ENCODE measurements at places on chromosomes 12 and 14.

- peak; percentile 77 for DNase-seq
Measured at GRCh38 chr12:91947459-91947858, 198.2 kb downstream of the BTG1 start.

GRCh38 chr12:47812797-47813510 is 6.7 kb downstream of the HDAC7 start:
- peak; percentile 85 for DNase-seq

DNA sequence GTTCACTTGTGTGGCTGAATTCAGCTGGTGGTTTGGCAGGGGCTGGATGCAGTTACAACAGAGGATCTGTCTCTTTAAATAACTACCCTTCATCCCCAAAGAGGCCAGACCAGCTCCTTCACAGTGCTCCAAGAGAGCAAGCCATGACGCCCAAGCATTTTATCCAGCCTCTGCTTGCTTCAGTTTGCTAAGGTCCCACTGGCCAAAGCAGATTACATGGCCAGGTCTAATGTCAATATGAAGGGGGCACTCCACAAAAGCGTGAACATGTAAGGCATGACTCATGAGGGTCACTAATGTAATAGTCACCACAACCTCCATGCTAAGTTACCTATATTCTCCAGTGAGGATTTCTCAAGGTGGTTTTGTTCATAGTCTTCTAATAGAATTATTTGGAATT is 62.9 kb downstream of the MARK3 start:
- DNase-seq, result no peak

GRCh38 chr12:124914392-124915238 is at the start of gene UBC:
TSS of gene UBC (minus strand) at chr12:124914650. CDS start at chr12:124913771, 879 bp downstream.
- DNase-seq, result peak; percentile 89

DNA sequence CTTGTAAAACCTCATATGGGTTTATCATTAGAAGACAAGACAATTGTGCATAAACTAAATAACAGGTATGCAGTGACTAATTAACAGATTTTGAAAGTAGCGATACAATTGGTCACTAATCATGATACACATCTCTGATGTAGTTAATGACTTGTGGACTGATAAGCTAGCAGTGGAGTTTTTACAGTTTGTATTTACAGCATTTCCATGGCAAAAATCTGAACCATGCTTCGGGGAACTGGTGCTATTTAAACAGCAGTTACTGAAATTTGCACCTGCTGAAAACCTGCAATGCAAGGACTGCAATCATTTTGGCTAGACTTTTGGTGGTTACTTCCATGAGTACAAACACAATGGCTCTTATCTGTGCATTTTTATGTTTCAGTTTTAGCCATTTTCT is 471.2 kb downstream of the RERGL start:
- DNase-seq, result no peak

DNA sequence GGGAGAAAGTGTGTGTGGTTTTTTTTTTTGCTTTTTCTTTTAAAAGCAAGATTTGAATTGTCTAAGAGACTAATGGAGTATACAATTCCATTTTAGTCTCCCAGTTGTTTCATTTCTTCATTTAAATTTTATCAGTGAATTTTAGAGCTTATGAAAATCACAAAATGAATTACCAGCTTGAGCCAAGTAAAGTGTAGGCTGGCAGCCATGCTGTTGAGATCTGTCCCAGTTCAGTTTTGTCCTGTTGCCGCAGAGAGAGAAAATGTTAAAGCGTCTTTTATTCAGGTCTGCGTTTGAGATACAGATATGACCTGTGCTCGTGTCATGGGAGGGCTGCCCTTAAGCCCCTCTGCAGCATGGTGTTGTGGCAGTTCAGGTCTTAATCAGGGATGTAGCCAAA is 256.5 kb downstream of the IPO8 start:
- DNase-seq, result no peak

DNA sequence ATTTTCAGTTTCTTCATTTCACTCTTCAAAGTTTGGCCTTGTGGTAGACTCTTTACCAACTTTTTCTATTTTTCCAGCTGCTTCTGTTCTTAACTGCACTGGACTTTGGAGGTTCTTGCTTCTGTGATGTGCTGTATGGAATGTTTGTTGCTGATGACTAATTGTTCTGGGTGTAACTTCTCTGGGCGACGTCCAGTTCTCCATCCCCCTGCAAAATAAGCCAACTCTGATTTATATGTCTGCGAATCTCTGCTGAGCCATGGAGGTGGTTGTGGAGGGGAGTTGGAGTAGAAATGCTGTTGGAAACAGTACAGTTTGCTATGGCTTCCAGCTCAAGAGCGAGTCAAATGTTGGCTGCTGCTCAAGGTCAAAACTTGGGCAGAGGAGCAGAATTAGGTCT is 113.9 kb upstream of the DYRK2 start:
- no peak for DNase-seq

GRCh38 chr12:124464062-124464461 is 103.3 kb downstream of the NCOR2 start:
- DNase-seq, result no peak

DNA sequence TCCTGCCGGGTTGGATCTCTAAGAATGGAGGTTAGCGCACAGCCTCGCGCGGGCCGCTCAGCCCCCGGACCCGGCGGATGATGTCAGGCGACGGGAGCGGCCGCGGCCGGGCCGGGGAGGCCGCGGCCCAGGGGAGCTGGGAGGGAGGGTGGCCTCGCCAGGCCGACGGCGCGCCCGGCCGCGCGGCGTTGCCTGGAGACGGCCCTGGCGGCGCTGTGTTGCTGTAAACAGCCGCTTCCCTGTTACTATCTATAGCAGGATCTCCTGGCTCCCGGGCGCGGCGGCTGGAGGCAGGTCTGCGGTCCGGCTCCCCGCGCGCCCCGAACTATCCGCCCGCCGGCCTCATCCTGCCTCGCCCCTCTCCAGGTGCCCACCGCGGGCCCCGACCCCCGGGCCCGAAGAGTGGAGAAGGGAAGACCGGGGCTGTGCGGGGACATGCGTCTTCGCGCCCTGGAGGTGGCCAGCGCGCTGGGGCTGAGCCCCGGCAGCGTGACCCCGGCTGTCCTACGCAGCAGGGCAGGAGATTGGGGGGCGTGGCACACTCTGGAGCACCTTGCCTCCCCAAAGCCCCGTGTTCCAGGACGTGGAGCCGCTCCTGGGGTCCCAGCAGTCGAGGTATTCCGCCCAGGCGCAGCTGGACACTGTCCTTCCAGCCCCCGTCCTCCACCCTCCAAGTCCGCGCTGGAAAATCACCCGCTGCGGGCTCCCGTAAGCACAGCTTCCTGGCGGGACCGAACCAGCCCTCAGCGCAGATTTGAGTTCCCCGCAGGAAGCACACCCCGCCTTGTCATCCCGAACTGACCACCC is 1.4 kb upstream of the FOS start:
- peak; percentile 82 for DNase-seq

- DNase-seq, result no peak
Measured at GRCh38 chr14:105855246-105855892, 329.0 kb downstream of the TMEM121 start.

DNA sequence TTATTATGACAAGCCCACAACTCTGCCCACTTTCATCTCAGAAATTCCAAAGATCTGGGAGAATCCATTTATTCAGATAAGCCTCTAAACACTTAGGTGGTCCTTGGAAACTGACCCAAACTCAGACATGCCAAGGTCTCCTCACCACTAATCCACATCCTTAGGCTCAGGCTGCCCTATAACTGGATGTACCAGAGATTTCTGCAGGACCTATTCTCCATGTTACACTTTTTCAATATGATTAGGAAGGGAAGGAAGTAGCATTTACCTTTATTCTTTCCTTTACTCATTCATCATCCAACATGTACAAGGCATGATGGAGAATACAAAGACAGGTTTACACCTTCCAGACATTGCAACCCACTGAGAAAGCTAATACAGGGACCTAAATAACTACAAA is 145.9 kb upstream of the BMP4 start:
- no peak for DNase-seq

- DNase-seq, result peak; percentile 32
Measured at GRCh38 chr12:32893458-32893857, 3.1 kb downstream of the PKP2 start.

DNA sequence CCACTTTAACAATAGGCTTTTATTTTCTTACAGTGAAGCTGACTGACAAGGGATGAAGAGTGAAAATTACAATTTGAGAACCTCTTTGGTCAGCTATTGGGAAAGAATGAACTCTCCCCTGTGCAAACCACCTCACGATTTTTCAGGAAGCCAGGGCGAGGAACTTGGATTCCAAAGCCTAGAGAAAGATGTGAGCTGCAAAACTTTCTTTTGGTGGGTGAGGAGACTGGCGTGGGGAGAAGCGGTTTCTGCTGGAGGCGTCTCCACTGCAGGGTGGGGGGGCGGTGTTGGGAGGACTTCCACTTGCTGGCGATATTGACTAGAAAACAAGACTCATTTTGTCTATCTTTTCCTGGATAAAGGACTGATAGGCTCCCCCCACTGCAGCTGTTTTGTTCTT is 59.3 kb upstream of the VRK1 start:
- DNase-seq, result peak; percentile 8

DNA sequence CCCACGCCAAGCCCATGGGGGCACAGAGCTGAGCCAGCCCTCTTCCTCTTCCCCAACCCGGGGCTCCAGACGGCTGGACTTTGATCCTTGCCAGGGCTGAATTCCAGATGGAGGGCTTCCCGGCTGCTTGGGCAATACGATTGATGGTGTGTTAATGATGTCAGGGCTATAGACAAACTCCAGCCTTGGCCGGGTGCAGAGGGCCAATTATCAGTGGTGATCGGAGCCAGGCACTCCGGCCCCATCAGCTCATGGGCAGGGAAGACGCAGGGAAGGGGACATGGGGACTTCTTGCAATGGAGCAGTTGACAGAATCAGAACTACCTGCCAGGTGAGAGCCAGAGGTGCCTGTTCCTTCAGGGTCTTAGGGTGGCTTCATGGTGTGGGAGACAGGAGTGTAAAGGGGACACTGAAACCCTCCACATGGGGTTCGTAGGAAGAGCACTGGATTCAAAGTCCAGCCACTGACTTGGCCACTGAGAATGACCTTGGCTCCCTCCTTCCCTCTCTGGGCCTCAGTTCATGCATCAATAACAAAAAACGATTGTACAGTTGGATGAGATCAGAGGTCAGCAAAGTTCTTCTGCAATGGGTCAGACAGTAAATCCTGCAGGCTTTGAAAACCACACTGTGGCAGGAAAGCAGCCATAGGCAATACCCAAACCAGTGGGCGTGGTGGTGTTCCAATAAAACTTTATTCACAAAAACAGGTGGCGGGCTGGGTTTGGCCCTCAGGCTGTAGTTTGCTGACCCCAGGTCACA is 333.7 kb downstream of the MED13L start:
- no peak for DNase-seq

DNA sequence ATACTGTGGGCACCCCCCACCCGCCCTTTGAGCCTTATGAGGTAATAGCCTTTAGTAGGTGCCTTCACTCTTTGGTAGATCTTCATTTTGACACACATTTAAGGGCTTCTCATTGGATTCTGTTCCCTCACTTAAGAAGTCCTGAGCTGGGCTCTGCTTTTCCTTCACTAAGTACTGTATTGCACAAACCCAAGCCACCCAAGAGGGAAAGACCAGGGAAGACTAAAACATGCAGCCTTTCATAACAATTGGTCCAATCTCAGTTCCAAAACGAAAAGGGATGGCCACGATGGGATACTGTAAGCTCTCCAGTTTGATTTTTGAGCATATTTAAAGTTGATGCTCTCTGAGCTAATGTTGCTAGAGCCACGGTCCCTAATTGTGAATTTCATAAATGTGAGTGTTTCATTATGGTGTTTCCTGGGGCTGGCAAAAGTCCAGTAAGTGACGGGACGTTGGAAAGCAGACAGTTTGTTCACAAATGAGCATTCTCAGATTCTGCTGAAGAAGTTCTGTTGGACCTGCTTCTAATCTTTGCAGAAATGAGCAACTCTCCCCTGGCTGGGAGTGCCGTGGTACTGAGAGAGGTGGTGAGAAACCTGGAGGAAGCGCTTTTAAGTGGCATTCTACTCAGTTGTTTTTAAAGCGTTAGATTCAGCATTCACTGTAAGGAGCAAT is 9.4 kb downstream of the SSPN start:
- no peak for DNase-seq

- DNase-seq, result peak; percentile 96
Measured at GRCh38 chr12:108724054-108724889, 7.0 kb downstream of the CORO1C start.

DNA sequence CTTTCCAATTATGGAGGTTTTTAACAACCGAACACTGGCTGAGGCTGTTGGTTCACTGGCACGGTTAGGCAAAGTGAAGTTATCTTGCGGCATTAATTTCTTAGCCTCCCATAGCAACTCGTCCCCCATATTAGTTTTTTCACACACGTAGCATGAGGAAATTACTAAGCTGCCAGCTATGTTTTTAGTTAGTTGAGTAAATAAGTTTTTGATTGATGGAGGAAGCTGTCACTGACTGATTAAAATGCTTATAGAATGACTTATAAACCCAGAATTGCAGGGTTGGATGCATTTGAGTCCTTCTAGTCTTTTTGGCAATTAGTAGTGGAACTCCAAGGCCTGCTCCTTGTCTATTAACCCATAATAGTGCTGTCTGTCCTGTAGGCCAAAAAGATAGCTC is 97.1 kb downstream of the ALG10 start:
- DNase-seq, result no peak

GRCh38 chr12:130331146-130331545 is 6.5 kb upstream of the PIWIL1 start:
- no peak for DNase-seq

DNA sequence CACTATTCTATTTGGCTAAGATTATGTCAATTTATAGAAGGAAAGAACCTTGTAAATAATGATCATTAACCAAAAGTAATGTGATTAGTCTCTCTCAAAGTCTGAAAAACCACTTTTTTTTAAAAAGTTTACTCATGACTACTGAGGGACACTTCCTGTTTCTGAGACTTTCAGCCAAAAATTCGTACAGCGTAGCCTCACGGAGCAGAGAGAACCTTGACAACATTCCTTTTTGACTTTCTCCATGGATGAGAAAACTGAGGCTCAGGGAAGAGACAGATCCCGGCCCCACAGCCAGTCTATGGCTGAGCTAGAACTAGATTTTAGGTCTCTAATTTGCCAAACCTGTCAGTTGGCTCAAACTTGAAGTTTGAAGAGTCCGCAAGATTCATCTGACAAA is 68.2 kb downstream of the DAD1 start:
- peak; percentile 39 for DNase-seq

- no peak for DNase-seq
Measured at GRCh38 chr14:51597261-51598001, 54.3 kb upstream of the FRMD6 start.

GRCh38 chr12:111149299-111149698 is 219.6 kb downstream of the PHETA1 start:
- DNase-seq, result no peak

- DNase-seq, result no peak
Measured at GRCh38 chr12:100842156-100842555, 47.6 kb downstream of the ANO4 start.

DNA sequence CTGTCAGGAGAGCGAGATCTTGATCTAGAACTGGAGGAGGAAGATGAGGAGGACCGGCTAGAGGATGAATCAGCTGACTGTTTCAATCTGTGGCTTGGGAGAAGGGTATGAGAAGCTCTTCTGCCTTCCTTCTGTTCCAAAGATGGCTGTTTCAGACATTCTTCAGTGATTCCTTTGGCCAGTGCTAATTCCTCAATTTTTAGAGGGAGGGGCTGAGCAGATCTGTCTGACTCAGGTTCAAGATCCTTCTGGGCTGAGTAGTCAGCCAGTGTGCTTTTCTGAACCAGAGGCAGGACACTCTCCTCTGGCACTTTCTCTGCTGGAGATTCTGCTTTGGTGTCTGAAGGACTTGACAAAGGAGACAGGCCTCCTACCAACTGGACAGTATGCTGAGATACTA is 15.2 kb downstream of the ACIN1 start:
- DNase-seq, result peak; percentile 26
